ENCODE measurements at places on chromosomes 12 and 14. TPM values are rescaled to one million over a fixed set of nuclear protein-coding genes. Genes with fewer than 3 reads are reported as not detected.

The SIX6 gene
- total RNA-seq, result not detected

The ERP29 gene
- 28.6 TPM for total RNA-seq

The PAH gene
- total RNA-seq, result not detected

The PRB2 gene
- not detected for total RNA-seq

The RAD9B gene
- 0.31 TPM for total RNA-seq

The KERA gene
- total RNA-seq, result not detected

The MTERF2 gene
- 17.5 TPM for total RNA-seq

The DTD2 gene
- 25.1 TPM for total RNA-seq

The KRT6C gene
- not detected for total RNA-seq

The CLEC6A gene
- total RNA-seq, result not detected

The NXPH4 gene
- total RNA-seq, result not detected

The ZC2HC1C gene
- 1.1 TPM for total RNA-seq

The BEGAIN gene
- total RNA-seq, result 2.0 TPM

The TAS2R30 gene
- total RNA-seq, result 8.6 TPM

The SLC17A8 gene
- total RNA-seq, result not detected

The TFCP2 gene
- 13.6 TPM for total RNA-seq

The MMP17 gene
- 3.8 TPM for total RNA-seq

The ABHD12B gene
- not detected for total RNA-seq

The TMEM179 gene
- total RNA-seq, result not detected

The KCNK13 gene
- total RNA-seq, result 2.0 TPM

The POU6F1 gene
- total RNA-seq, result 10.6 TPM

The KCNC2 gene
- not detected for total RNA-seq

The BDKRB1 gene
- total RNA-seq, result not detected

The MMAB gene
- 20.2 TPM for total RNA-seq

The SCNN1A gene
- 13.3 TPM for total RNA-seq

The ACRBP gene
- total RNA-seq, result 3.5 TPM

The EEF1AKMT3 gene
- 8.9 TPM for total RNA-seq

The TAS2R14 gene
- 8.7 TPM for total RNA-seq

The IFNG gene
- not detected for total RNA-seq

The KRT85 gene
- not detected for total RNA-seq

The SLC16A7 gene
- total RNA-seq, result 56.9 TPM

The CDK17 gene
- 99.3 TPM for total RNA-seq

The TAS2R10 gene
- not detected for total RNA-seq

The FAM90A1 gene
- not detected for total RNA-seq
